ENCODE measurements at places on chromosomes 7 and 10.

DNA sequence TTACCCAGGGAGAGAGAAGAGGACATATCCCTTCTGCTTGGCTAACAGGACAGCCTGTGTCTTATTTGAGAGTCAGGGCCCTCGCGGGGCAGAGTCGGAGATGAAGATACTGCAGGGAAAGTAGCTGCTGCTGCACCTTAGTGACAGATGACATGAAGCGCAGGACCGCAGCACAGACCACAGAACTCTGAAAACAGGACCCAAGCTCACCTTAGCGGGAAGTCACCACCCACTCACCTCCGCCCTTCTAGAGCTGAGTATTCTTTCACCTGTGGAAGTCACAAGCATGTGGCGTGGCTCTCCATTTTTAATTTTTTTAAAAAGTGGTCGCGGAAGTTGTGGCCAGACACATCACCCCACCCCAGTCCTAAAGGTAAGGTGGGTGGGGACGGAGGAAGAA is 191.4 kb downstream of the FAM107B start:
- no peaks in the 10 kb centered on the region for H3K36me3 ChIP-seq
- no peak overlapping the region for H3K4me3 ChIP-seq
- H3K4me1 ChIP-seq, result peaks cover 38% of the 10 kb centered on the region
- H3K27me3 ChIP-seq, result no peaks in the 10 kb centered on the region
- H3K27ac ChIP-seq, result peak overlapping the region; percentile 36

DNA sequence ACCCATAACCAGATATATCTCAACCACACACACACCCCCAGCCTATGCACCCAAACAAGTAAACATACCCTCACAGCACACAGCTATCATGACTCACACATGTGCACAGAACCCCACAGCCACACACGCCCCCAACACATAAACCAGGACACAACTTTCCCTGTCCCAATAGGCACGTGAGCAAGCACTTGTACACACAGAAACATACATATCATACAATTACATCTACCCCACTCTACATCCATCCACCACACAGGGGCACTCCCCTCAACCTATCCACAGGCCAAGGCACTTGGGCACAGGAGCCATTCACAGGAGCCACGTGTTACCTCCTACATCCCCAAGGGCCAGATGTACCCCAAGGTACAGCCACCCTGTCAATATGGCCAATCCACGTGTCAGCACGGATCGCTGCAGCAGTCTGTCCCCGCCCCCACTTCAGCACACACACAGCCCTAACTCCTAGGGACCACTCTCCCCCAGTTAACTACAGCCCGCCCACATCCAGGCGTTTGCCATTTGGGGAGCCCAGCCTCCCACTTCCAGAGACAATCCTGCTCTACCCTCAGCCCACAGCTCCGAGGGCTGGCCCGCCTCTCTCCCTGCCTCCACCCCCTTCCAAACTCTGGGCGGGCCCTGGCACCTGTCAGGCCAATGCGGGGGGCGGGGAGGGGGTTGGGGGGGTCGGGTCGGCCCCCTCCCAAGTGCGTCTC is 163.5 kb downstream of the SH3PXD2A start:
- DNase-seq, result no peak
- H3K4me1 ChIP-seq, result no peaks in the 10 kb centered on the region
- no peaks in the 10 kb centered on the region for H3K36me3 ChIP-seq
- H3K4me3 ChIP-seq, result no peak overlapping the region
- no peaks in the 10 kb centered on the region for H3K27me3 ChIP-seq

DNA sequence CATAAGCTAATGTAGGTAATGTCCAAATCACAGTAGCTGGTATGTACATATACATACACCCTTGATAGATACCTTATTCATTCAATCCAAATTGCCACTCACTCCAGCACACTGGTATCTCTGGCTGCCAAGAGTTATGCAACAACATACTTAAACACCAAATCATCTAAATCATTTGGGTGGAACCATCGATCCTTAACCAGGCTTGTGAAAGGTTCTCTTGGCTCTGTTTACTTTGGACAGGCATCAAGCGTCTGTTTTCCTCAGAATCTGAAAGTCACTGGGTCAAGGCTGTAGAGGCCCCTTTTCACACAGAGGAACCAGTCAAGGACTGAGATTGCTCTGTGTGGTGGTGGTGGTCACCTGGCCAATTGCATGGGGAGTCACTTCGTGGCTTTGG is 24.6 kb downstream of the JAZF1 start:
- no peaks in the 10 kb centered on the region for H3K36me3 ChIP-seq
- H3K4me1 ChIP-seq, result peaks cover 16% of the 10 kb centered on the region
- no peak overlapping the region for H3K4me3 ChIP-seq

GRCh38 chr10:117346574-117346973 is 28.7 kb downstream of the PDZD8 start:
- H3K4me1 ChIP-seq, result peaks cover 10% of the 10 kb centered on the region
- no peak overlapping the region for H3K4me3 ChIP-seq
- no peak overlapping the region for H3K27ac ChIP-seq
- H3K27me3 ChIP-seq, result no peaks in the 10 kb centered on the region

DNA sequence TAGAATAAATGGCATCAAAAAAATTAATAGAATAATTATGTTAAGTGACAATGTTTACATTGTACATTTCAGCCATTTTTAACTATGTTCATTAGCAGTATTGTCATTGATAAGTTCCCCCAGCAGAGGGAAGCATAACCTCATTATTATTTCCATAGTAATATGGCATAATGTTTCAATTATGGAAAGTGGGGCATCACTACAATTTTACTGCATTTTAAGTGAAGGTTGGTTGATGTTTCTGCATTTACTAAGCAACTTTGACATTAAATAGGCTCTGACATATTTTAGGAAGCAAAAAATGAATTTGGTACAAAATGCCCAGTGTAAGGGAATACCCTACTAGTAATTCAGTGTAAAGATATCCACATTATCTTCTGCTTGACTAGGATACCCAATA is 218.3 kb downstream of the SEMA3A start:
- no peaks in the 10 kb centered on the region for H3K27me3 ChIP-seq
- H3K4me3 ChIP-seq, result no peak overlapping the region
- no peak for DNase-seq
- H3K27ac ChIP-seq, result no peak overlapping the region
- H3K36me3 ChIP-seq, result no peaks in the 10 kb centered on the region
- no peaks in the 10 kb centered on the region for H3K4me1 ChIP-seq

DNA sequence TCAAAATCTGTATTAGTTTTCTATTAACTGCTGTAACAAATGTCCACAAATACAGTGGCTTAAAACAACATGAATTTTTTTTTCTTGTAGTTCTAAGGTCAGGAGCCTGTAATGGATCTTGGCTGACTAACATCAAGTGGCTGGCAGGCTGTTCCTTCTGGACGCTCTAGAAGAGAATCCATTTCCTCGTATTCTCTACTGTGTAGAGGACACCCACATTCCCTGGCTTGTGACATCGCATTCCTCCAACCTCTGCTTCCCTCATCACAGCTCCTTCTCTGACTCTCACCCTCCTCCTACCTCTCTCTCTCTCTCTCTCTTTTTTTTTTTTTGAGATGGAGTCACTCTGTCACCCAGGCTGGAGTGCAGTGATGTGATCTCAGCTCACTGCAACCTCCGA is 4.8 kb upstream of the CALHM1 start:
- no peaks in the 10 kb centered on the region for H3K27me3 ChIP-seq
- no peak for DNase-seq
- no peaks in the 10 kb centered on the region for H3K36me3 ChIP-seq
- H3K4me1 ChIP-seq, result no peaks in the 10 kb centered on the region
- H3K4me3 ChIP-seq, result no peak overlapping the region

GRCh38 chr10:66783316-66783715 is 142.5 kb upstream of the LRRTM3 start:
- DNase-seq, result no peak
- no peak overlapping the region for H3K27ac ChIP-seq
- H3K36me3 ChIP-seq, result no peaks in the 10 kb centered on the region
- no peak overlapping the region for H3K4me3 ChIP-seq

GRCh38 chr10:31130406-31130805 is 98.7 kb upstream of the ZNF438 start:
- peaks cover 2% of the 10 kb centered on the region for H3K4me1 ChIP-seq
- DNase-seq, result no peak
- no peak overlapping the region for H3K4me3 ChIP-seq
- H3K27me3 ChIP-seq, result no peaks in the 10 kb centered on the region
- no peak overlapping the region for H3K27ac ChIP-seq
- H3K36me3 ChIP-seq, result no peaks in the 10 kb centered on the region

- no peak overlapping the region for H3K27ac ChIP-seq
- no peak for DNase-seq
- H3K4me3 ChIP-seq, result no peak overlapping the region
- no peaks in the 10 kb centered on the region for H3K27me3 ChIP-seq
Measured at GRCh38 chr10:86965986-86966654, 2.2 kb upstream of the ADIRF start.

GRCh38 chr7:45149606-45150005 is 8.0 kb upstream of the RAMP3 start:
- no peaks in the 10 kb centered on the region for H3K27me3 ChIP-seq
- H3K4me1 ChIP-seq, result no peaks in the 10 kb centered on the region
- H3K4me3 ChIP-seq, result no peak overlapping the region
- H3K36me3 ChIP-seq, result no peaks in the 10 kb centered on the region

DNA sequence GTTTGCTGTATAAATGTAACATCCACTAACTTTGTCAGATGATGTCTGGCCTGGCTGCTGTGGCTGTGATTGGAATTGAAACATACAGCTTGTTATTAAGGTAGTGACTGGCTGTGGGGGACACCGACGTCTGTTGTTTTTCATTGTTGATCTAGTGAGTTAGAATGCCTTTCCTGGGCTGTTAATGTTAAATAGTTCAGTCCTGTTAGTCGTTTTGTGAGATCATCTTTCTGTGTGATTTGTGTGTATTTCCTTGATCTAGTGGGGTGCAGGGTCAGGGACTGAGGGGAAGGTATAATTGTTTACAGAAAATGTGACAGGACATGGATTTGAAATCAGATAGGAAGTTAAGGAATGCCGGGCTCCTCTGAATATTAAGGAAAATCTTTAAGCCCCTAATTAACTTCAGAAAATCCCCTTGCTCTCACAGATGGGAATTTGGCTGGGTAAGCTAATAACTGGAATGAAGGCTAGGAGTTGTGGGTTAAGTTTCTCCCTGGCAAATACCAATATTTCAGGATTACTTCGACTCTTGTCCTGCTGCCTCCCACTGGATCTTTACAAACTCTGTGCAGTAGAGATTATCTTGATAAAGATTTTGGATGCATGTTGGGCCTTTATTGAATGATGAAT is 163.1 kb downstream of the AUTS2 start:
- H3K27me3 ChIP-seq, result no peaks in the 10 kb centered on the region
- H3K27ac ChIP-seq, result no peak overlapping the region
- H3K36me3 ChIP-seq, result no peaks in the 10 kb centered on the region
- no peak for DNase-seq

DNA sequence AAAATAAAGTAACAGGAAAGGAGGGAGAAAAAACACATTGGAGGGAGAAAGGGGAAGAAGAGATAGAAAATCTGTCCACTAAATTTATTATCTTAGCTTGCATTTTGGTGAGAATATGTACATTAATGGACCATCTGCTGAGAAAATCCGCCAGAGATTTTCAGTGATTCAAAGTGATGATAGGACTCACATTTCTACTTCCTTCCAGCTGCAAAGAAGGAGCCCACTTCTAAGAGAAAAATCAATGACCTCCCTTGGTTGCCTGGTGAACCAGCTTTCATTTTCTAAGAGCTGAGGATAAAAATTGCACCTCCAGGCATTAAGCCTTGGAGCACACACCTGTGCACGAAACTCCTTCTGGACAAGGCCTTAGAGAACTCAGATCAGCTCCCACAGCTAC is 404.3 kb downstream of the SFMBT2 start:
- H3K36me3 ChIP-seq, result no peaks in the 10 kb centered on the region
- no peak overlapping the region for H3K27ac ChIP-seq
- H3K4me3 ChIP-seq, result no peak overlapping the region
- H3K27me3 ChIP-seq, result no peaks in the 10 kb centered on the region
- no peaks in the 10 kb centered on the region for H3K4me1 ChIP-seq
- DNase-seq, result no peak

DNA sequence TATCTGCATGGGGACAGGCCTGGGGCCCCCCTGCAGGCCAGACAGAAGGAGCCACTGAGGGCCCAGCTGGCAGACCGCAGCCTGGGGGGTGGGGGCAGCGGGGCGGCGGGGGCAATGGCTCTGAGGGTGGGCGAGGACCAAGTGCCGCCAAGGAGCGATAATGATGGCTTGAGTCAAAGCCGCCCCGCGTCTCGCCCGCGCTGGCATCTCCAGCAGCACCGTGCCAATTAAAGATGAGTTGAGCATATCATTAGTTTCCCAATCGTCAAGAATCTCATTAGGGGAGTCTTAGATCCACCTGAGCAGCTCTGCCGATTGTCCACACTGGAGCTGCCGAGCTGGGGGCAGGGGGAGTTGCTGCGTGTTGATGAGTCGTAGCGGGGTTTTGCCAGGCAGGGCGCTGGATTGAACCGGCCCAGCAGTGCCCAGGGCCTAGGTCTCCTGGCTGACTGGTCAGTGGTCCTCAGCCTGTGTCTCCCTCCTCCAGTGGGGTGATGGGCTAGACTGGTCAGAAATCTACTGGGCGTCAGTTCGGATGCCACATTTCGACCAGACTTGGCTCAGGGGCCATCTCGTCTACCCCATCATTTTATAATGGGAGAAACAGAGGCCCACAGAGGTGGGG is 41.0 kb upstream of the PSMG3 start:
- H3K4me3 ChIP-seq, result no peak overlapping the region
- no peaks in the 10 kb centered on the region for H3K36me3 ChIP-seq
- H3K27ac ChIP-seq, result no peak overlapping the region
- H3K4me1 ChIP-seq, result no peaks in the 10 kb centered on the region
- H3K27me3 ChIP-seq, result peaks cover 5% of the 10 kb centered on the region

- no peak overlapping the region for H3K27ac ChIP-seq
- no peaks in the 10 kb centered on the region for H3K36me3 ChIP-seq
- DNase-seq, result no peak
- H3K4me1 ChIP-seq, result peaks cover 2% of the 10 kb centered on the region
- no peak overlapping the region for H3K4me3 ChIP-seq
- no peaks in the 10 kb centered on the region for H3K27me3 ChIP-seq
Measured at GRCh38 chr7:90817151-90817550, 221.0 kb downstream of the CDK14 start.

DNA sequence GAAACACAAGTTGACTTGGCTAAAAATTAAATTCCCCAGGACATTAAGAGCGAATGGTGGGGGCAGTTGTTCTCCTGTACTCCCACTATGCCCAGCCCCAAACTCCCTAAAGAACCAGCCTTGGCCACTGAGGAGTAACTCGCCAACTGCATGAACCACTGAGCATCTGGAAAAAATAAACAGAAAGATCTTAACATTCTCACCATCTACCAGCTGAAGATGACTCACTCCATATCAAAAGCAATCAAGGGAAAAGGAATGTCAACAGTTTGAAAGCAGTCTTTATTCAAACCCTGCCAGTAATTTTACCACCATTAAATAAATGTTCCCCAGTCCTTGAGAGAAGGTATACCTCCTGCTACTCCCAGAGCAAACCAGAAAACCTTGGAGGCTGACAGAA is 45.4 kb downstream of the CTTNBP2 start:
- no peaks in the 10 kb centered on the region for H3K27me3 ChIP-seq
- H3K36me3 ChIP-seq, result no peaks in the 10 kb centered on the region
- DNase-seq, result no peak
- no peaks in the 10 kb centered on the region for H3K4me1 ChIP-seq
- no peak overlapping the region for H3K27ac ChIP-seq

- H3K36me3 ChIP-seq, result no peaks in the 10 kb centered on the region
- H3K4me1 ChIP-seq, result no peaks in the 10 kb centered on the region
- H3K4me3 ChIP-seq, result no peak overlapping the region
Measured at GRCh38 chr10:48762064-48763042, 77.7 kb downstream of the WDFY4 start.

Data from liver (tissue), 10 donors.